ENCODE measurements at places on chromosomes 7 and 10.

- DNase-seq, result peak; percentile 72
Observed at GRCh38 chr10:119750391-119751230, 24.8 kb downstream of the INPP5F start.

DNA sequence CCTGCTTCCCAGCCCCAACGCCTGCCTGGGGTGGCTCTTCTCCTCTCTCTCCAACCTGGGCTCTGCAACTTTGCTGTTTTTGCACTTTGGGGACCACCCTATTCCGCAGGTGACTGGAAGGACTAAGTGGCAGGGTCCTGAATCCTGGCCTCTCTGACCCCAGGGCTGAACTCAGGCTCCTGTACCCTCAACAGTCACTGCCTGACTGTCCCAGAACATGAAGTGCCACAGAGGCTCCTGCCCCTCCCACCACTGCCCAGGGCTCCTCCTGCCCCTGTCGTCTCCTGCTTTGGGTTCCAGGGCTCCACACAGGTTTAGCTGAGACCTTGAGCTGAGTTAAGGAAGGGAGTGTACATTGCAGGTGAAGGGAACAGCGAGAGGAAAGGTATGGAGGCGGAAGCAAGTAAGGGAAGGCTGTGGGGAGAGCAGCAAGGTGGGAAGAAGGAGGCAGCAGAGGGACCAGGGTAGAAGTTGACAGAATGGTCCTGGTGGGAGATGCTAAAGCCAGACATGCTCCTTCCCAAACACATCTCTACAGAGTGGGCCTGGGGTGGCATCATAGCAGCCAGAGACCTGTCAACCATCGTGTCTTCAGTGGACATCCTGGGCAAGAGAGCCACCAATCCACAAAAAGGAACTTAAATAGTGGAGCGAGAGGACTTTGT lies 5.7 kb upstream of the GRID1 start:
- DNase-seq, result no peak

- no peak for DNase-seq
Observed at GRCh38 chr7:113085781-113086390, 741 bp downstream of the GPR85 start.

DNA sequence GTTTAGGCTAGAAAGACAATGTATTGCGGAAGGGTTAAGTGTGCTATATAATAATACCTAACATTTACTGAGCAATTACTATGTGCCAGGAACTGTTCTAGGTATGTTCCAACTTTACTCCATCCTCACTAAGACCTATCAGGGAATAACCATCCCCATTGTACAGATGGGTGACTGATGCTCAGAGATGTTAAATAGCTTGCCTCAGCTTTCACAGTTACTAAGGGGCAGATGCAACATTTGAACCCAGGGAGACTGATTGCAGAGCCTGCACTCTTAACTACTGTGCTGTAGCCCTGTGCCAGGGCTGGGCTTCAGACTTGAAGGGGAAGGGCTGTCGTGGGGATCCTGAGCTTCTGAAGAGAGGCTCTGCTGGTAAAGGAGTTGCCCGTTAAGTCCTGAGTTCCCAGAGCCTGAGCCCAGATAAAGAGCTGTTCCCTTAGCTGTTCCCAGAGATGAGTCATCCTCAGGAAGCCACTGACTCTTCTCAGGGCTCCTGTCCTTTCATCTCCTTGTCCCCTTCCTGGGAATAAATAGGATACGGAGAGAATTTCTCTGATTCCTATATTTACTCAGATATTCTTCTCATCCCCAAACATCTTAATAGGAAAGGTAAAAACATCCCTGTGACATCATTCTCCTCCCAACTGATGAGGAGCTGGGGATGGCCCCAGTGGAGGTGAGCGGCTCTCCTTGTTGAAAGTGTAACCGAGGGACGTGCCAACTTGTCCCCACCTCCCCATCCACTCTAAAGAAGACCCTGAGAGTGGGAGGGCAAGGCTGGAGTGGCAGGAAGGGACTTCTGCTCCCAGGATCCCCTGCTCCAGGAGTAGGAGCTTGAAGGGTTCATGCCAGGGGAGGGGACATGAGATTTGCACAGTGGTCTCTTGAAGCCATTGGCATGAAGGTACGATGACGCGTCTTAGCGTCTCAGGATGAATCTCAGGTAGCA lies 28.0 kb upstream of the HABP2 start:
- DNase-seq, result no peak

DNA sequence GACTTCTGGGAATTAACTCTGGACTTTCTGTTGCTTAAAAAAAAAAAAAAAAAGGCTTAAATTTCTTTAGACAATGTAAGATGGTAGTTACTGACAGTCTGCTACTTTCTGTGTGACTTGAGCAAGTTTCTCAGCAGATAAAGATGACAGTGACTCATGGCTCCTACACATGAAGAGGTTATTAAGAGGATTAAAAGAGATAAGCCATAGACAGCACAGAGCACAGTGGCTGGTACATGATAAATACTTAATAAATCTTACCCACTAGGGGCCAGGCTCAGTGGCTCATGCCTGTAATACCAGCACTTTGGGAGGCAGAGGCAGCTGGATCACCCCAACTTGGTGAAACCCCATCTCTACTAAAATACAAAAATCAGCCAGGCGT lies 174.8 kb downstream of the JAZF1 start:
- no peak for DNase-seq

- no peak for DNase-seq
Observed at GRCh38 chr7:130441408-130441869, 623 bp upstream of the CEP41 start.

GRCh38 chr10:672203-672602 lies 17.3 kb downstream of the DIP2C start:
- DNase-seq, result no peak

GRCh38 chr7:54985426-54986330 lies 33.1 kb upstream of the EGFR start:
- no peak for DNase-seq

DNA sequence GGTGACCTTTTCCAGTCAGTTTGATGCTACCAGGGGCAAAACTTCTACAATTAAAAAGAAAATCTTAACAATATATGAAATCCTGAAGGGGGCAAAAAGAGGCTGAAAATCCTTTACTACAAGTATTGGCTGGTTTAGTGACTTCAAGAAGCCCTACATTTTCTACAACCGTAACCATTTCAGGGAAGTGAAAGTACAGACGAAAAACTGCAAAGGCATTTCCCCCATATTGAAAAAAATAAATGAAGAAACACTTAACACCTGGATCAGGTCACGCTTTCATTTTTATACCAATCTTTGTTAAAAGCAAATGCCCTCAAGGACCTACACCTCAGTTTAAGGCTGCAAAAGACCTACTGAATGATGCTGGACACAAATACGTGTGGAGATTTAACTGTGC lies 38.6 kb downstream of the IL6 start:
- DNase-seq, result no peak

- no peak for DNase-seq
Observed at GRCh38 chr7:73549176-73549575, 8.3 kb downstream of the BCL7B start.

DNA sequence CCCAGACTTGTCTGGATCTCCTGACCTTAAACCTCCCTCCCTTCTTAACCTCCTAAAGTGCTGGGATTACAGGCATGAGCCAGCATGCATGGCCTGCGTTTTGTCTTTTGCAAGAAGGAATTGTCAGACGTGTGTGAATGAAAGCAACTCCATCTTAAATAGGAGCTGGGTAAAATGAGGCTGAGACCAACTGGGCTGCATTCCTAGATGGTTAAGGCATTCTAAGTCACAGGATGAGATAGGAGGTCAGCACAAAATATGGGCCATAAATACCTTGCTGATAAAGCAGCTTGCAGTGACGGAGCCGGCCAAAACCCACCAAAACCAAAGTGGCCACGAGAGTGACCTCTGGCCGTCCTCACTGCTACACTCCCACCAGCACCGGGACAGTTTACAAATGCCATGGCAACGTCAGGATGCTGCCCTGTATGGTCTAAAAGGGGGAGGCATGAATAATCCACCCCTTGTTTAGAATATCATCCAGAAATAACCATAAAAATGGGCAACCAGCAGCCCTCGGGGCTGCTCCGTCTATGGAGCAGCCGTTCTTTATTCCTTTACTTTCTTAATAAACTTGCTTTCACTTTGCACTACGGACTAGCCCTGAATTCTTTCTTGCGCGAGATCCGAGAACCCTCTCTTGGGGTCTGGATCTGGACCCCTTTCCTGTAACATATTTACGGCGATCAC lies 41.2 kb upstream of the SDK1 start:
- DNase-seq, result no peak

DNA sequence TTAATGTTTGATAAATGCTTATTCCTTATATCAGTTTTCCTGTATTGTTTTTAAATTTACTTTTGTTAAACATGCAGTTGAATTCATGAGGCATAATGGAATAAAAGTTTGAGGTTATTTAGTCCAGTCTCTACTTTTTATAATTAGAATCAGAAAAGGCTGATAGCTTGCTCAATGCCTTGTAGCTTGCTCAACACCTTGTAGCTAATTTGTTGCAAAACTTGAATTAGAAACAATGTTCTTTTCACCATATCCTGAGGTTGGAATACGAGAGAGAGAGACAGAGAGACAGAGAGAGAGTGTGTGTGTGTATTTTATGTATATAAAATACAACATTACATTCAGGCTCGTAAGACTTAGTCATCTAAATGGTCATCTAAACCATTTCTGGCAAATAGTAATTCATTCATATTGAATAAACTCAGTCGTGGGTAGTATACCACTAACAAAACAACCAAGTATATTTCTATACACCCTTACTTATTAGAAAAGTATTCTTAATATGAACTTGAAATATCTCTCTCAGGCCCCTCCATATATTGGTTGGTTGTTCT lies 243.5 kb downstream of the ADK start:
- DNase-seq, result no peak

DNA sequence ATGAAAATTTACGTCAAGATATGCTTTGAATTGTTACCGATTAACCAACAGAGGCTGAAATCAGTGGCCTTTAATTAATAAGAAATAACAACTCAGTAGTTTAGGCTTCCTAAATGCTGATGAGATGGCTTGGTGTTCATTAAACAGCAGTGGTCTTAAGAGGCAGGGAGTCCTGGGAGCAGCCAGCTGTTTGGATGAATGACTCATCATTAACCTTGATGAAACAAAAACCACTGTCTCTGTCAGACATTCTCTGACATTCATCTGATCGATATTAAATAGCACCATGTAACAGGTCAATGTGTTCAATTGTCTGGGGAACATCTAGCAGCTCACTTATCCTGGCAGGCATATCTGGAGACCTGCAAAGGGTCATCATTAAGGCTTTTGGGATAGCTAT lies 234.2 kb upstream of the LRRN3 start:
- DNase-seq, result no peak

DNA sequence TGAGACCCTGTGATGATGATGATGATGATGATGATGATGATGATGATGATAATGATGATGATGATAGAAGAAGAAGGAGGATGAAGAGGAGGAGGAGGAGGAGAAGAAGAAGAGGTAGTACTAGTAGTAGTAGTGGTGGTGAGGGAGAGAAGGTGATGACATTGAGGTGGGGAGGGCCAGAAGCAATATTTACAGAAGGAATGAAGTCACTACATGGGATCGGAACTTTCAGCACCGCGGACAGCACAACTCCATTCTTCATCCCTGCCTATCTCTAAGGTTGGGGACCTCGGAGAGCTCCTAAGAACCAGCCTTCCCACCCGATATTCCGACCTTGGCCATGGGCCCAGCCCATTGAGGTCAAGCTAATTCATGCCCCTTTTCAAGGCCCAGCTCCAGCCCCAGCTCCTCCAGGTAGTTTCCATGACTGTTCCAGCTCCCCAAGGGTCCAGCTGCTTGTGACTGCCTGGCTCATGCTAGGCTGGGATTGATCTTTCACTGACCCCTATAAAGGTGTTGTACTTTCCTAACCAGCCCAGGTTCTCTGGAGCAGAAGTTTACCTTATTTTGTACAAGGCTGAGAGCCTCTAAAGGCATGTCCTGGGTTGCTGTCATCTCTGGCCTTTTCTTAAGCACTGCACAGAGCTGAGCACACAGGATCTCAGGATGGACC lies 10.3 kb downstream of the CRHR2 start:
- DNase-seq, result peak; percentile 52

- DNase-seq, result no peak
Observed at GRCh38 chr7:66840316-66840715, 80.7 kb upstream of the TMEM248 start.

DNA sequence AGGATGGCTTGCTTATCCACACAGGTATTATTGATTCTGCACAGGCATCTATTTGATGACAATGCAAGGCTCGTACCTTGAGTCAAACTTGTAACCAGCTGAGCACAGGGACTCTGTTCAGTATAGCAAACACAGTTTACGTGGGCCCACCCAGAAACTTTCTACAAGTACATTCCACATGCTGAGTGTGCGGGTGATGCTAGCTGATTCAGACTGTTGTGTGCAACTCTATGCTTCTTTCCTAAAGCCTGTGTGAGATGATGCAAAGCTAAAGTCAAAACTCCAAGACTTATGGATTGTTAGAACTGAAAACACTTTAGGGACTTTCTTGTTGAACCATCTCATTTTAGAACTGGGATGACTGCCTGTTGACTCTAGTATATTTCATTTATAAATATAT lies 21.5 kb upstream of the CALD1 start:
- DNase-seq, result no peak

DNA sequence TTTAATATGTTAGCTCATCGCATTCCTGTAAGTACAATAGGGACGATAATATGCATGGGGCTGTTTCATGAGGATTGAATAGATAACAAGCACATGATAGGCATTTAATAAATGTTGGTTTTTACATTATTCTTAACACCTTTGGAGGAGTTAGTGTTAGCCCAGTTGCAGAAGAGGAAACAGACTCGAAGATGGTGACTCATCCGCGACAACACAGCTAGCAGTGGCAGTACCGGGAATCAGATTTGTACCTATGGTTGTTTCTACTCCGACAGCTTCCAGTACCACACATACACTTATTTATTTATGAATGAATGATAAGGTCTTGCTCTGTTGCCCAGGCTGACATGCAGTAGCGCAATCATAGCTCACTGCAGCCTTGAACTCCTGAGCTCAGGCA lies 2.9 kb downstream of the LRMDA start:
- DNase-seq, result no peak

DNA sequence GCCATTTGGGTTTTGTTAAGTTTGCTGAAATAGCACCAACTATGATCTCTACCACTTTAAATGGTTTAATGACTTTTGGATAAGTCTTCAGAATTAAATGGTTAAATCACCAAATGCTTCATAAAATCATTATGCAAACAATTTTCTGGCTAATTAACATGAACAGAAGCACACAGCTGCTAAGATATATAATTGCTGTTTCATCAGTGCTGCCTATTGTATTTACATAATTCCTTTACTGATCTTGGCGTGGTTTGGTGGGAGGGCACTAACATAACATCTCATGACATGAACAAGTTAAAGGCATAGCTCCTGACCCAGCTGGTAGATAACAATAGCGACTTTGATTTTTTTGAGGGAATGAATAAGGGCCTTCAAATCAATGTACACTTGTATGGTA lies 94.1 kb downstream of the FZD1 start:
- no peak for DNase-seq

Measured in activated CD8-positive, alpha-beta T cell treated with anti-CD3 and anti-CD28 coated beads, Interleukin-2, amount 10 ng/mL, durations not matched to agents 7 days and 5 days (primary cell).